ENCODE measurements at places on chromosomes 2 and 18.

DNA sequence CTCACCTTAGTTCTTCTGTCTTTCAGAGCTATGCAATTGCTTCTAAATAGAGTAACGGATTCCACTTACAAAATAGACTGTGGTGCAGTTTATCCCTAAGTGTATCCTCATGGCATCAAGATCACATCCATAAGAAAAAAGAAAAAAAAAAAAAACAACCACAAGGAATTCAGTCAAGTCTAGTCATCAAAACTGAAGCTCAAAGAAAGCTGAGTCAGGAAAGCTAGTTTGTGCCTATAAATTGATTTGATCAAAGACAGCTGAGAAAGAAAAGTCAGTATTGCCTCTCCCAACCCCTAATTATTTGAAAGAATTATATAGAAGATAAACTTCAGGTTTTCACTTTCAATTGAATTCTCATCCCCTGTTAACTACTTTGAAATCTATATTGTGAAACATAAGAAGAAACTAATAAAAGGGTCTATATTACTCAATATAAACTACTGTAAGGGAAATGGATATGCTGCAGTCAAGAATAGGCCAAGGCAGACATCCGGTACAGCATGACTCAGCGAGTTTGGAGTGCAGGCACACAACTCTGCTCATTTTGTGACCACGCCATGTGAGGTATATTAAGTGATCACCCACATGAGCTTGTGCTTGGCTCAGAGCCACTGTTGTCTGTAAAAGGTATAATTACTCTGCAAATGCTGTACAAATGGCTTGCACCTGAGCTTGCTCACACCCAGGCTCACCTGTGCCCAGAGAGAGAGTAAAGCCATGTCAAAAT lies 568.1 kb upstream of the CRIM1 start:
- DNase-seq = no peak

- no peak for DNase-seq
These were observed 166.1 kb upstream of the ZNF521 start for GRCh38 chr18:25517881-25518715.

DNA sequence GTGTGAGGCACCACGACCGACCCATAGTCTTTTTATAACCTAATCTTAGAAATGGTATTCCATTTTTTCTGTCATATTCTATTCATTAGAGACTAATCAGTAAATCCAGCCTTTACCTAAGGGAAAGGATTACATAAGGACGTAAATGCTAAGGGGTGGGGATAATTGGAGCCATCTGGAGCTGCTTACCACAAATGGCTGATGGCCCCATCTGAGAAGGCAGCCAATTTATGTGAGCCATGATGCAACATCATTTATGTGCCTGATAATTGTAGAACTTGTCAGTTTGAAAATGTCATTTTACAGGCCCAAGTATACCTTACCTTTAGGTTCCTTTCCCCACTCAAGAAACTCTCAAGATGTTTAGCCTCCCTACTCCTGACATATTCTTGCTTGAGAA lies 44.0 kb downstream of the ARHGEF33 start:
- DNase-seq = no peak

GRCh38 chr18:36302676-36303075 lies 5.2 kb downstream of the FHOD3 start:
- DNase-seq = no peak

Measured in stimulated activated CD4-positive, alpha-beta T cell treated with anti-CD3 and anti-CD28 coated beads, TNF-alpha, amount 100 ng/mL, for 24 hours (primary cell).